Esophagus mucosa (tissue), 1 donor: ENCODE measurements at places on chromosomes 16 and 17. TPM values are rescaled to one million over a fixed set of nuclear protein-coding genes. Genes with fewer than 3 reads are reported as not detected.

The CPHXL2 gene
- not detected for total RNA-seq

The FAM117A gene
- total RNA-seq: 3.9 TPM

The KRTAP4-3 gene
- total RNA-seq: not detected

The EPOP gene
- 4.9 TPM for total RNA-seq

The CSH1 gene
- not detected for total RNA-seq

The RNF222 gene
- total RNA-seq: 10.8 TPM

The MYH1 gene
- total RNA-seq: not detected

The CCL3 gene
- not detected for total RNA-seq

The TBC1D26 gene
- total RNA-seq: not detected

The MYL4 gene
- total RNA-seq: not detected

The DPEP3 gene
- 0.08 TPM for total RNA-seq

The SPHK1 gene
- total RNA-seq: 13.1 TPM

The ADAMTS18 gene
- not detected for total RNA-seq

The SNX20 gene
- total RNA-seq: 0.76 TPM

The SGCA gene
- total RNA-seq: 0.64 TPM

The CDK5R1 gene
- total RNA-seq: 12.6 TPM

The TNS4 gene
- total RNA-seq: 52.1 TPM

The KCNG4 gene
- total RNA-seq: not detected

The ASPSCR1 gene
- total RNA-seq: 19.0 TPM

The CA5A gene
- total RNA-seq: not detected

The TM4SF5 gene
- total RNA-seq: not detected

The NPIPA2 gene
- total RNA-seq: 0.48 TPM

The CACNG3 gene
- total RNA-seq: not detected

The ABCC6 gene
- total RNA-seq: 0.08 TPM

The MYL11 gene
- 2.2 TPM for total RNA-seq

The UNK gene
- total RNA-seq: 17.3 TPM

The ERI2 gene
- 15.4 TPM for total RNA-seq

The STARD3 gene
- total RNA-seq: 28.0 TPM

The GCGR gene
- total RNA-seq: 0.08 TPM

The GNG13 gene
- not detected for total RNA-seq

The PLLP gene
- 9.3 TPM for total RNA-seq

The MPV17L gene
- total RNA-seq: 5.6 TPM

The OR1D2 gene
- not detected for total RNA-seq
